Inflammatory macrophage treated with lipopolysaccharide for 1 hour (primary cell): ENCODE measurements at places on chromosomes 16 and 17.

DNA sequence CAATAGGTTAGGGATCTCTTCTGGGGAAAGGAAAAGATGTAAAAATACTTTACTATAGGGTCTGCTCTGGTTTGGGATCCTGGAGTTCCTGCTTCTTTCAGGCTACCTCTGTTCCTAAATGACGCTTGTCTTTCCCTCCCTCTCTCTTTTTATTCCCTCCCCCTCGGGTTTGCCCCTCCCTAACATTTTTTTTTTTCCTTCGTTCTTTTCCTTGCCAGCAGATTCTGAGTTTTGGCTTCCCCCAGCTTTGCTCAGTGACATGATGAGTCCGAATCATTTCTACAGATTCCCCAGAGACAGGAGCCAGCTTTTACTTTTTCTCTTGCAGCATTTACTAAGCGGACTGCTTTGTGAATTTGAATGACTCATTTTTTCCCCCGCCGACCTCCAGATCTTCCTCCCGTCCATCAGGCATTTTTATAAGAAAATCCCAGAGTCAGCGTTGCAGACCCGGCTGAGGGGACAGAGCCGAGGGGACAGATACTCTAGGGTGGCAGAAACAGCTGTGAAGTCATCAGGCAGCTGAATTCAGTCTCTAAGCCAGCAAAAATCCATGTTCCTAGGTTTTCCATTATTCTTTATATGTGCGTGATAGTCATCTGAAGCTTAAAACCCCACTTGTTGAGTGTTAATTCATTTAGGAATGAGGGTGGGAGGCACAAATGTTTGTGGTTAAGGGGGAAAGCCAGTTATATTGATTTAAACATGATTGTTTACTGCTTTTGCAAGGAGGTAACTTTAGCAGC, at the start of gene TMEM100:
Gene TMEM100, minus strand, starts transcription at position 123 of the 746 bp plus-strand sequence. CDS start 1,794 bp downstream, outside the sequence.
- DNase-seq: no peak

DNA sequence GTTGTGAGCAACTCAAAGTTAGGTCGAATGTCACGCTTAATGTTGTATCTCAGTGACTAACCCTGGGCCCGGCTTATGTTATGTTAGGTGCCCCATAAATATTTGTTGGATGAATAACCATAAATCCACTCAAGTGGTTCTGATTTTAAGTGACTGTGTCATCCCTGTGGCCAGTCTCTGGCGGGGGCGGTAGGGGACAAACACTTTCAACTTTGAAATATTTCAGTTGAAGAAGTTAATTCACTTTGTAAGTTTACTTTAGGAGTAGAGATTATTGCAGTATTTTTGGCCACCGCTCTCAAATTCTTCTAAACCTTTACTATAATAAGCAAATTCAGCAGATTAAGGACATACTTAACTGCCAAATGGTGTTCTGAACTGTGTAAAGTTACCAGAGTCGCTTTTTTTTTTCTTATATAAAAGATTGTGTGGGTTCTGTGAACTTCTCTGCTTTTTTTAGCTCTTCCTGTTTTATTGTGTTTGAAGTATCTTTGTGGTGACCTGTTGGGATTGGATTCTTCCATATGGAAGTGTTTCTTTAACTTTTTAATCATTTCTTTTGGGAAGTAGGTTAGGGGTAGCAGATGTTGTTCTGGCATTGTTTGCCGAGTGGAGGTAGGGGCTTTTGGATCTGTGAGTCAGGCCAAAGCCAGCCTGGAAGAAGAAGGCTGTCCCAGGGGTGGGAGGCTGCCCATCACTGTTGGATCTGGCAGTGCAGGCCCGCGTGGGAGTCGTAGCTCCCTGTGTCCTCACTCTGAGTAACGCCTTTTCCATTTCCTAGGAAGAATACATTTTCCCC, 61.4 kb upstream of the TBX2 start:
- no peak for DNase-seq

DNA sequence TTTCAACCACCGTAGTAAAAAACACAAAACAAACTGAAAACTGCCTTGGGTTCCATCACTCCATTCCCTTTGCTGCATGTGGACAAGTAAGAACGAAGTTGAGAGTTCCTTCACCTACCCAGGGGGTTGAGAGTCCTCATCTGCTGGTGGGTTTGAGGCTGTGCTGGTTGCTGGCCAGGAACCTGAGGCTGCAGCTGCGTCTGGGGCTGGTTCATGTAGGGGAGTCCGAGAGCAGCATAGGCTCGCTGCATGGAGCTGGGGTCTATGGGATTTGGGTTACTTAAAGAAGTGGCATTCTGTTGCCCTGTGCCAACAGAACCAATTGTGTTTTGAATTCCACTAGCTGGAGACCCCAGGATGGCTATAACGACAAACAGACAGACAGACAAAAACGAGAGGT, 65.2 kb upstream of the TRAP1 start:
- DNase-seq: no peak

- DNase-seq: no peak
Measured at GRCh38 chr16:85089525-85089924, 22.7 kb downstream of the CIBAR2 start.

DNA sequence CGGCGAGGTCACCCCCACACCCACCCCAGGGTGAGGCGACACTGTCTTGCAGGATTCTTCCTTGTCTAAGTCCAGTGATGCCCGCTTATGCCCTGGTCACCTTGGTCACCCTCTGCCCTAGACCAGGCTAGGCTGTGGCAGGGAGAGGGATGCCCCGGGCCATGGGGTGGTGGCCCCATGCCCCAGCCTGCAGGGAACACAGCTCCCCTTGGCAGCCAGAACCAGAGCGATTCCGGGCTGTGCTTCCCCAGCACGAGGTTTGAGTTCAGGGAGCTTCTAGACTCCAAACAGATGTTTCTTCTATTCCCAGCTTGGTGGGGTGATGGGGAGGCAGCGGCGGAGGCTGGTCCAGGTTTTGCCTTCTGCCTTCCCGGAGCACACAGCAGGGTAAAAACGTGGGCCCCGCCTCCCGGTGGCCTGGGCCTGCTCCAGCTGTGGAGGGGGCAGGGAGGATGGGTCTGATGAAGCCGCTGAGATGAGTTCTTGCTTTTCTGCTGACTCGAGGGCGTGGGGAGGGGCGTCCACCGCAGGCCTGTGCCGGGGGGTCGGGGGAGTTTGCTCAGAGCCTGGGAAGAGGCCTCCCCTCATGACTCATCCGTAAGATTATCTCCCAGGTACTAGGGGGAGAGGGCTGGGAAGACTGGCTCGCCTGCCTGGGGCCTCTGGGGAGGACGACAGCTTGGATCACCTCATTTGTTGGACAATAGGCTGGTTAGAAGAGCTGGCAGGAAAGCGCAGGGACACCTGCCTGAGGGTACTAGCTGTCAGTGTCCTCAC, 15.4 kb downstream of the SMTNL2 start:
- DNase-seq: no peak

DNA sequence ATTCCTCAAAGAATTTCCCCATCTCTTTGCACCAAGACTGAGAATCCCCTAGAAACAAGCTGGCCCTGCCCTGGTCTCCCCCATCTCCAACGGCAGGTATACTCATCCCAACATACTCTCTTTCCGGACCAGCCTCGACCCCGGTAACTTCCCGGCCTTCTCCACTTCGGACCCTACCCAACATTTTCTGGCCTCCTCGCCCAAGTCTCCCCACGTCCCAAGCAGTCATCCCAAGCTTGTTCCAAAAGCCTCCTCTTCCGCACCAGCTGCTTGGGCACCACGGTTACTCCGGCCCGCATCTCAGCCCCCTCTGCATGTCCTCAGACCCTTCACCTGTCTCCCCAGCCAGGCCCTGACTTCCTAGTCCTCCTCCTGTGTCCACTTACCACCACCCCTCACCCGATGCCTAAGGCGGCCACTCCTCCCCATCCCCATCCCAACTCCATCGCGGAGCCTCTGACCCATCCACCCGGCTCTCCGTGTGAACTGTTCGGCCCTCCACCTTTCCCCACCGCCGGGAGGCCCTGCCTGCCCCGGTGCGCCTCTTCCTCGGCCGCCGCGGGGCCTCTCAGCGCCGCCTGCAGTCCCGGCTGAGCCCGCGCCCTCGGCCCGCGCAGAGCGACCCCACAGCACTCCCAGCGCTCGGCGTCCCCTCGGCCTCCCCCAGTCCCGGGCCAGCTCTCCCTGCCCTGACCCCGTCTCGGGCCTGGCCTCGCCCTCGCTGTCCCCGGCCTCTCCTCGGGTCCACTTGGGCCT, 994 bp downstream of the PITPNA start:
- no peak for DNase-seq

- no peak for DNase-seq
Measured at GRCh38 chr16:2480948-2481347, 6.0 kb downstream of the TBC1D24 start.

DNA sequence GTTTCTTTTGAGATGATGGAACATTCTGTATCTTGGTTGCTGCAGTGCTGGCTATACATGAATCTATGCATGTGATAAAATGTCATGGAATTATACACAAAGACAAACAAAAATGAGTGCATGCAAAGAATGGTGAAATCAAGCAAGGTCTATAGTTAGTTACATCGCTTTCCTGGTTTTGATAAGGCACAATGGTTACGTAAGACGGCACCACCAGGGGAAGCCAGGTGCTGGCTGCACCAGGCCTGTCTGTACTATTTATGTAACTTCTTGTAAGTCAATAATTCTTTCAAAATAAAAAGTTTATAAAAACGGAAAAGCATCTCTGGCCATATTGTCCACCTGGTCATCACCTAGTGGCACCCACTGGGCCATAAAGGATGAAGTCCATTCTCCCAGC, 46.5 kb downstream of the ARHGAP27 start:
- no peak for DNase-seq

DNA sequence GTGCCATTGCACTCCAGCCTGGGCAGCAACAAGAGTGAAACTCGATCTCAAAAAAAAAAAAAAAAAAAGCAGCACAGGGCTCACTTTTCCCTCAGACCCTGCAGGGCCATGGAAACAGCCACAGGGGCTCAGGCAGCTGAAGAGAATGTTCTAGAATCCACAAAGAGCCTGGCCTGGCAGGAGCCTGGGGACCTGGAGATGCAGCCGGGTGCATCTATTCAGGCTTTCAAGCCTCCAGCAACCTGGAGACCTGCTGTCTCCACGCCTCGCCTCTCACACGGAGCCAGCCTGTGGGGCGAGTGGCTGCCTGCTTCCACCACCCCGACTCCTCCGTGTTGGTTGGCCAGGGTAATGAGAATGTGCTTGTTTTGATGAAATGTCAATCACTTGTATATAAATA, 44.0 kb upstream of the MEAK7 start:
- no peak for DNase-seq

- DNase-seq: no peak
Measured at GRCh38 chr17:57948169-57948554, 7.0 kb downstream of the CUEDC1 start.

DNA sequence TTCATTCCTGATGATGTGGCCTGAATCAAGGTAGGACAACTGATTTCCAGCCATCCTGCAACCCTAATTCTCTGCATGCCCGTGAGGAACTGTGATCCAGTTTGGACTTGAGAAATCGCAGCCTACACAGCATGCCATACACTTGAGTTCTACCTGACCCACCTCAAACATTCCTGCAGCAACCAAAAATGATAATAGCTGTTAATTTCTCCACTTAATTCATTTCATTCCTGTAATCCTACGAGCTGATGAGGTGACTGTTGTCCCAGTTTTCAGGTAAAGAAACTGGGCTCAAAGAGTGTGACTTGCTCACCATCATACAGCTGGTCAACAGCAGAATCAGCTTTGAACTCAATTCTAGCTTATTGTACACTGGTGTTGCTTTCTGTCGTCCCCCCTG, 2.2 kb upstream of the GAS7 start:
- no peak for DNase-seq

DNA sequence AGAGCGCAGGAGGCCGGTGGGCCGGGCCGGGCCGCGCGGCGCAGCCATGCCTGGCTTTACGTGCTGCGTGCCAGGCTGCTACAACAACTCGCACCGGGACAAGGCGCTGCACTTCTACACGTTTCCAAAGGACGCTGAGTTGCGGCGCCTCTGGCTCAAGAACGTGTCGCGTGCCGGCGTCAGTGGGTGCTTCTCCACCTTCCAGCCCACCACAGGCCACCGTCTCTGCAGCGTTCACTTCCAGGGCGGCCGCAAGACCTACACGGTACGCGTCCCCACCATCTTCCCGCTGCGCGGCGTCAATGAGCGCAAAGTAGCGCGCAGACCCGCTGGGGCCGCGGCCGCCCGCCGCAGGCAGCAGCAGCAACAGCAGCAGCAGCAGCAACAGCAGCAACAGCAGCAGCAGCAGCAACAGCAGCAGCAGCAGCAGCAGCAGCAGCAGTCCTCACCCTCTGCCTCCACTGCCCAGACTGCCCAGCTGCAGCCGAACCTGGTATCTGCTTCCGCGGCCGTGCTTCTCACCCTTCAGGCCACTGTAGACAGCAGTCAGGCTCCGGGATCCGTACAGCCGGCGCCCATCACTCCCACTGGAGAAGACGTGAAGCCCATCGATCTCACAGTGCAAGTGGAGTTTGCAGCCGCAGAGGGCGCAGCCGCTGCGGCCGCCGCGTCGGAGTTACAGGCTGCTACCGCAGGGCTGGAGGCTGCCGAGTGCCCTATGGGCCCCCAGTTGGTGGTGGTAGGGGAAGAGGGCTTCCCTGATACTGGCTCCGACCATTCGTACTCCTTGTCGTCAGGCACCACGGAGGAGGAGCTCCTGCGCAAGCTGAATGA, 606 bp downstream of the THAP11 start:
- DNase-seq: peak; percentile 33

DNA sequence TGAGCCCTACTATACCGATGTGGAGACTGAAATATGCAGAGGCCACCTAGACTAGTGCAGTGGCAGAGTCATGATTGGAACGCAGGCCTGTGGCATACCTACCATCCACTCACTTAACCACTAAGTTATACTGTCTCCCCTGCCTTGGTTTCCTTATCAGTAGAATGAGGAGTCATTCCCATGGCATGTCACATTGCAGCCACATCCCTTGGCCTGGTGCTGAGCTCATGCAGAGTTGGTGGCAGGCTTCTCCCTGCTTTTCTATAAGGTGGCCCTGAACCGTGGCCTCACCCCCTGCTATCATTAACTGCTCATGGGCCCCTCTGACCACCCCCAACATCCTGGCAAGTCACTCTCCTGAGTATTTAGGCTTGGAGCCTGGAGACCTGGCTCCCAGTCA, 212.5 kb downstream of the KATNIP start:
- DNase-seq: no peak

- peak; percentile 96 for DNase-seq
Measured at GRCh38 chr16:72189865-72190371, 18.0 kb upstream of the PMFBP1 start.

GRCh38 chr17:27461192-27461859, 5.1 kb downstream of the KSR1 start:
- DNase-seq: no peak

- DNase-seq: no peak
Measured at GRCh38 chr17:5330981-5331380, 48.9 kb downstream of the RABEP1 start.

GRCh38 chr16:79734721-79735120, 134.2 kb upstream of the MAF start:
- no peak for DNase-seq

DNA sequence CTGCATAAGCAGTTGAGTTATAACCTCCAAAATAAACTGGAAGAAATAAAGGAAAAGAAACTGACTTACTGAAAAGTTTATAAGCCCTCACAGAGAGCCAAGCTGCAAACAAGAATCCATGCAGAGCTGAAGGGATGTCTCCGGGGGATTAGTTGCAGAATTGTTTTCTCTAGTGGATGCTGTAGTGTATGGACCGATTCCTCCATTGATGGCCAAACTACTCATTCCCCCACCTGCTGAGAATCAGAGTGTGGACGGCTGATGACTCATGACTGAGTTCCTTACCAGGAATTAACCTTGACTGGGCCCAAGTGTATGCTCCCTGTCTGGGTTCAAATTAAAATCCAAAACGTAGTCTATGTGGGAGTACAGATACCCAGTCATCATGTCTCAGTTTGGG, 93.9 kb upstream of the CDH8 start:
- DNase-seq: no peak
